Activated CD4-positive, CD25-positive, alpha-beta regulatory T cell treated with anti-CD3 and anti-CD28 coated beads, Interleukin-2, amount 50 U/mL, for 16 hours (primary cell): ENCODE measurements at places on chromosomes 2 and 18.

- DNase-seq, result no peak
Observed at GRCh38 chr18:56433919-56434318, 204.5 kb downstream of the TXNL1 start.

GRCh38 chr18:3345452-3345851 lies 83.5 kb downstream of the MYL12B start:
- DNase-seq, result no peak

DNA sequence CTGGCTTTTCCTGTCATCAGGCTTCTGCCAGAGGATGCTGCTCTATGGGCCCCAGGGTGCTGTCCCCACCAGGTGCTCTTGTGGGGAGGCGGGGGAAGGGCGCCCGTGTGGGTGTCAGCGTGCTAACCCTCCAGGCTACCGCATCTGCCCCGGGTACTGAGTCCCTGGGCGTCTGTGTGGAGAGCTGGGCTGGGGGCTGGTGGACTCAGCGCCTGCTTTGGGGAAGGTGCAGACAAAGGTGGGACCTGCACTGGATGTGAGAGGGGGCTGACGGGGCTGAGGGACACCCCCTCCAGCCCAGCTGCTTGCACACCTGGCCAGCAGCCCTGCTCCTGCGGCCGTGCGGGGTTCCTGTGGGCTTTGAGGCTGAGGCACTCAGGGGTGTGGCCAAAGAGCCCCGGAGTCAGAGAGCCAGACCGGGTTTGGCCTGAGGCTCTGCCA lies 120.7 kb upstream of the PXDN start:
- DNase-seq, result no peak

DNA sequence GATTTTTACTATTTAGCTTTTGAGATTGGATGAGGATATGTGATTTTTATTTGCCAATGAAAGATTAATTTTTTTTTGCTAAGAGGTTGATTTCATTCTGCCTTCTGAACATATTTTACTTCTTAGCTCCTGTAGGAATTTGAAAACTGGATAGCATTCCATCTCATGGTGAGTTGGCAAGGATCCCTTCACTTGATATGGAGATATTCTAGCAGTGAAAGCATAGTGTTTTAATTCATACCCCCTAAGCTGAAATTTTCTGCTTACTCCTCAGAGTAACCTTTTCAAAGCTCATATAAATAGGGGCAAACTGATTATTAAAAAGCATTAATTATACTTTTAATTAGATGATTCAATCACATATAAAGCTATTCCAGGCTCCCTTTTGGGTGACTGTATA lies 61.0 kb upstream of the KCNJ3 start:
- DNase-seq, result no peak

GRCh38 chr2:120575966-120576365 lies 159.7 kb upstream of the GLI2 start:
- DNase-seq, result no peak
